ENCODE measurements at places on chromosomes 3 and 15. TPM values are rescaled to one million over a fixed set of nuclear protein-coding genes. Genes with fewer than 3 reads are reported as not detected.

DNA sequence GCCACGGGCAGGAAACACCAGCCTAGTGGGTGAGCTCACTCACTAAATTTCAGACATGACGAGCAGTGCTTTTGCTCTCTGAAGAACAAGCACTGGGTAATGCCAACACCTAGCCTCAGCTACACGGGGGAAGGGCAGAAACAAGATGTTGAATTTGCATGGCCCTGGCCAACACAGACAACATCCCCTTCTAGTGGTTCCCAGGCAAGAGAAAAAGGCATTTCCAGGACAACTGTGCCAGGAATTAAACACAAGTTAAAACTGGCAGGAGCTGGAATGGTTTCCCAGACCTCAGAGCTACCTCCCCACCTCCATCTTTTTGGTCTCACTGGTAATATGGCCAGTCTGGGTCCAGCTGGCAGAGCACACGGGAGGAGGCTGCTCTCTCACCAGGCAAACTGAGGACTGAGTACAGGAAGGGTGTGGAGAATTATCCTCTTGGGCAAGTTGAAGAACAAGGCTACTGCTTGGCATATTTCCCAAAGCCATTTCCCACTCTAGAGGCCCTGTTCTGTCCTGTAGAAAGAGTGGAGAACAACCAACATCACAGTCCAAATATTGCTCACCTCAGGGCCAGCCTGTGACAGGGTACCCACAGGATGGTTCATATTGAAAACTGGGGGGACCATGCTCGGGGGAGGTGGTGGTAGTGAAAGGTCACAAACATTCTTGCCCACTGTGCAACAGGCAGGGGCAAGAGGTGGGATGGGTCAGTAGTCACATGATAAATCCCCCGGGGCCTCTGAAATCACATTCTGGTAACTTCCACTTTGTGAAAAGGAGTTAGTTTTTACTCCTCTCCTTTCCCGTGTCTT, 26.5 kb downstream of the TSPAN3 start:
- DNase-seq: no peak

GRCh38 chr3:18425641-18426257, 610 bp upstream of the SATB1 start:
- DNase-seq: peak; percentile 57

DNA sequence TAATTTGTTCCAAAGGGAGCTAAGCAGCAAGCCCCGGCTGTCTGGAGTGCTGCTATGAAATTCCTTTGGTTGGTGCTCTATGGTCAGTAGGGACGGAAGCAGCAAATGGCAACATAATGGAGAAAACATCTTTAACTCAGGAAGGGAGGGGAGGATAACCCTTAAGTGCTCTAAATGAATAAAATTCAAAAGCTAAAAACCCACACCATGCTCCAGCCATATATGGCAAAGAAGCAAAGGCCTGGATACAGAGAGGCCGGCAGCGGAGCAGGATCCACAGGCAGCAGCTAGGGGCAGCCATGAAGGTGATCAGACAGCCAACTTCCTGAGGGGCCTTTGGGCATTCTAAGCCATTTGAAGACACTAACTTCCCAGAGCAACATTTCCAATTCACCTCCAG, 38.9 kb downstream of the IL17RD start:
- peak; percentile 91 for DNase-seq

Gene ALPK3
- total RNA-seq: 29.7 TPM

Gene WDR72
- total RNA-seq: 1.9 TPM

All from GM23338 (cell line).